CD4-positive, alpha-beta T cell treated with Interleukin-15 for 4 hours (primary cell): ENCODE measurements at places on chromosomes 11 and 22.

- no peak for DNase-seq
These were observed 24.1 kb downstream of the MS4A10 start for GRCh38 chr11:60809249-60809648.

- DNase-seq = no peak
These were observed 235.6 kb upstream of the ZC3H12C start for GRCh38 chr11:109857637-109858036.

- no peak for DNase-seq
These were observed 14.4 kb downstream of the BCL9L start for GRCh38 chr11:118911113-118911879.

DNA sequence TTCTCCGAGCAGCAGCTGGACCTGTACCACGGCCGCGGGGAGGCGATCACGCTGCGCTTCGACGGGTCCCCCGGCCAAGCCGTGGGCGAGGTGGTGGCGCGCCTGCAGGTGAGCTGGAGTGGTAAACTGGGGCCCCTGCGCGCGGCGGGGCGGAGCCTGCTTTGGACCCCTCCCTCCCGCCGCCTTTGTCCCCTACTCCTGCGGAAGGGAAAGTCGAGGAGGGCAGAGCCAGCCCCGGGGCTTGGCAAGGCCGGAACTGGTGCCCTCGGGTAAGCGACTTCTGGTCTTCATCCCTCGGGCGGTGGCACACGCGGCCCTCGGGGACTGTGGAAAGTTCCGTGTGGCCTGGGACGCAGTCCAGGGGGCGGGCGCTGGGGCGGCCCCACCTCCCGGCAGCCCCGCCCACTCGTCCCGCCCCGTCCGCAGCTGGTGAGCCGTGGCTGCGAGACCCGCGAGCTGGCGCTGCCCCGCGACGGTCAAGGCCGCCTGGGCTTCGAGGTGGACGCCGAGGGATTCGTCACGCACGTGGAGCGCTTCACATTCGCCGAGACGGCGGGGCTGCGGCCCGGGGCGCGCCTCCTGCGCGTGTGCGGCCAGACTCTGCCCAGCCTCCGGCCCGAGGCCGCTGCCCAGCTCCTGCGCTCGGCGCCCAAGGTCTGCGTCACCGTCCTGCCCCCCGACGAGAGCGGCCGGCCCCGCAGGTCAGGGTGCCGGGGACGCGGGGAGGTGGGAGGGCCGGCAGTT lies 9.2 kb downstream of the SIPA1 start:
- DNase-seq = no peak

DNA sequence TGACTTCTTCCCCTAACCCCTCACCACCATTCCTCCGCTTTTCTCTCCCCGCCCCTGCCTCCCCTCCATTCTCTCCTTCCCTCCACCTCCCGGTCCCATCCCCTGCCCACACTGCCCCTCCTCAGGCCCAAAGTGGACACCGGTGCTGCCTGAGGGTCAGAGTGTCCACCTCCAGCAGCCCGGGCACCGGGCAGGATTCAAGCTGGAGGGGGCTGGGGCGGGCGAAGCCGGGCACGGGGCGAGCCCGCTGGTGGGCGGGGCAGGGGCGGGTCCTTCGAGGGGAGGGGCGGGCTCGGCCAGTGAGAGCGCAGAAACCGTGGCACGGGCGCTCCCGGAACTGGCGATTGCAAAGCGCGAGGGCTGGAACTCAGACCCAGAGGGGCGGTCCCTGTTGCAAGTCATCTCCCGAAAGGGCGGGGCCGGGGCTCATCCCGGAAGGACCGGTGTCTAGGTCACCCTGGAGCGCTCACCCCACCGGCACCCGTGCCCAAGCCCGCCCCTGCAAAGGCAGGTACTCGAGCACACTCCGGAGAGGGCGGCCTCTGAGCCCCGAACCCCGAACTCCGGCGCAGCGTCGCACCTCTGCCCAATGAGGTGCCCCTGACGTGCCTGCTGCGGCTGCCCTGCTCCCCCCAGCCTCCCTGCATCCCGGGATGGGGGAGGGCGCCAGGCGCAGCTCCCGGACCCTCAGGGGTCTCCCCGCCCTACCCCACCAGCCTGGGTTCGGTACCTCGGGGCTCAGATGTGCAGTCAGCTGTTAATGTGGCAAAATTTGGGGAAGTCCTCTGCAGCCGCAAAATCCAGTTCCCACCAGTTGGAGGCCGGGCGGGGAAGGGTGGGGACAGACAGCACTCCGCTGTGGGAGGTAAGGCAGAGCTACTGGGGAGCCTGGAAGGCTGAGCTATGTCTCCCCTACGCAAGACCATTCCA lies 16.5 kb upstream of the CDKN1C start:
- peak; percentile 92 for DNase-seq

GRCh38 chr22:42473484-42474193 lies 41.4 kb upstream of the NFAM1 start:
- peak; percentile 35 for DNase-seq

DNA sequence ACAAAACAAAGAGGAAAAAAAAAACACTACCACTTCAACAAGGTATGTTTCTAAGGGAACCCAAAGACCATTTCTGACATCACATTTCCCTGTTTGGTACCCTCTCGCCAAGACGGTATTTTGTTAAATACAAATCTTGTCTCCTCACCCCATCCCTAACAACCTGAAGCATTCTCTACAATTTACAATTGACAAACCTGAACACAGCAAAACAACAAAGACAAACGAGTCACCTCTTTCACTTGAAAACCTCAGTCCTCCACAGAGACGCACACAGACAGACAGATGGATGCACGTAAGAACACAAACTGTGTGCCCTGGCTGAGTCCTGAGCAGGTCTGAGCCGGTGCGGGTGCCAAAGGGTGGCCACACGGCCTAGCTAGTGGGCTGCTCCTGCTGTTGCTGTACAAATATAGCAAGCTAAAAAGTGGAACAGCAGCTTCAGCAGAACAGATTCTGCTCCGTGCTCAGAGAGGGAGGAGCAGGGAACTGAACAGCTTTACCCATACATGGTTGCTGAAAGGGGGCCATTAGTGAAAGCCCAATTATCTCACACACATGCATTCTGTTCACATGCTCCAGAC lies 28.5 kb downstream of the CELF1 start:
- no peak for DNase-seq

GRCh38 chr11:33323421-33323820 lies 66.2 kb downstream of the HIPK3 start:
- no peak for DNase-seq

- no peak for DNase-seq
These were observed 190.9 kb downstream of the CADM1 start for GRCh38 chr11:115313224-115313838.

GRCh38 chr22:19942157-19943081 lies 801 bp upstream of the TXNRD2 start:
- DNase-seq = no peak

DNA sequence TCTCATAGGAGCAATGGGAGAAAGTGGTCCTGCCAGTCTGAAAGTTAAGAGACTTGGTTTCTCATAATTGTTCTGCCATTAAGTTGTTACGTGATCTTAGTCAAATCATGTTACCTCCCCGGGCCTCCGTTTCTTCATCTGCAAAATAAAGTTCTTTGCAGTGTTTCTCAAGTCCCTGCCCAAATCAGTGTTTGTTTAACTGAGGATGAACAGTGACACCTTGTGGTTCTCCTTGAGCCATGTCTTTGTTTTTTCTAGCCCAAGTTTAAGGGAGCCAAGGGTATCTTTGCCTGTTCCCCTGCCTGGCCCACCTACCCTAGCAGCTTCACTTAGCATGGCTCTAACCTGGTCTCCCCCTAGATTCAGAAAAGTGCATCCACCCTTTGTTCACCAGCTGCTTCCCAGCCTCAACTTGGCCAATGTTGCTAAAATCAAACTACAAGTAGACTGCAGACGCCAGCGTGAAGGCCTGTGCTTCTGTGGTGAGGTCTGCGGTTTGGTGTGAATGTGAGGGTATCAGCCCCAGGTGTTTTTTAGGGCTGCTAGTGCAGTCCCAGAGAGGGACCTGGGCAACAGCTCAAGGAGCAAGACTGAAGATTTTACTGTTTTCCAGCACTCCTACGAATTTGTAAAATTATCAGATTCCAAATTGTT lies 35.5 kb downstream of the FZD4 start:
- DNase-seq = no peak

DNA sequence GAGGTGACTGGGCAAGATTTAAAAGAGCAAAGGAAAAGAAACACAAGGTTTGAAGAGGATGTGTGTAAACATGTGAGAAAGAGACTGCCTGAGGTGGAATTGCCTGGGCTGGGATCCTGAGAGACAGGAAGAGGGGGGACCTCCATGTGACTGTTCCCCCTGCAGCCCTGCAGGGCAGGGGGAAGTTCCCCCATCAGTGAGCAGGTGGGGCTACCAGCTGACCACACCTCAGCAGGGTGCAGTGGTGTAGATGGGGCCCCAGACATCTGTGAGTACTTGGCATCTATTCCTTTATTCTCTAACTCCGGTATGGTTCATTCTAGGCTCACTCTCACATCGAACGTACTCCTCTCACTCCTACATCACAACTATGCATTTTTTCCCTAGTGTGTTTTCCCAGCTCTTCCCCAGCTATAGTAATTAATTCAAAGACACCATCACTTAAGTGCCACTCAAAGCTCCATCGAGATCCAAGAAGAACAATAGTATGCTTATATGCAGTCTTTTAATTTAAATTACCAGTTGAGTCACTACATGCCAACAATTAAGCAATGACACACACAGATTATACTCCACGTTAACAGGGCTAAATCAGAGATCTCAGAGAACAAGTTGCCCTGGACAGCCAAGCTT lies 42.7 kb downstream of the LGR4 start:
- DNase-seq = no peak

- no peak for DNase-seq
These were observed 151.7 kb downstream of the SWAP70 start for GRCh38 chr11:9815486-9816136.

GRCh38 chr22:49763138-49763537 lies 64.5 kb downstream of the BRD1 start:
- DNase-seq = no peak

DNA sequence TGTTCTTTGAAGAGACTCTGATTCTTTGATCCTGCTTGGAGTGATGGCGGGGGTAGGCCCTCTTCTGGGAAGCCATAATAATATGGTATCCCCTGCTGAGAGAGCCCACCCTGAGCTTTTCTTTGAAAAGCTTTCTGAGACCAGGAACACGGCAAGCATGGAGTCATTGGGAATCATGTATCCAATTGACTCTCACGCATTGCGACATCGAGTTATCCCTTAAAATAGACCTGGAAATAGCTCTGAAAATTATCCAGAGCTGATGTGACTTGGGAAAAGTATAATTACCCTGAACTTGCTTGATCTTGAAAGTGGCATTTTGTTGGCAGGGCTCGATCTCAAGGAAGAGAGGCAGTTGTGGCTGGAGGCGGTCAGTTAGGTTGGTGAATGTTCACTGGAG lies 36.8 kb upstream of the MPEG1 start:
- no peak for DNase-seq

DNA sequence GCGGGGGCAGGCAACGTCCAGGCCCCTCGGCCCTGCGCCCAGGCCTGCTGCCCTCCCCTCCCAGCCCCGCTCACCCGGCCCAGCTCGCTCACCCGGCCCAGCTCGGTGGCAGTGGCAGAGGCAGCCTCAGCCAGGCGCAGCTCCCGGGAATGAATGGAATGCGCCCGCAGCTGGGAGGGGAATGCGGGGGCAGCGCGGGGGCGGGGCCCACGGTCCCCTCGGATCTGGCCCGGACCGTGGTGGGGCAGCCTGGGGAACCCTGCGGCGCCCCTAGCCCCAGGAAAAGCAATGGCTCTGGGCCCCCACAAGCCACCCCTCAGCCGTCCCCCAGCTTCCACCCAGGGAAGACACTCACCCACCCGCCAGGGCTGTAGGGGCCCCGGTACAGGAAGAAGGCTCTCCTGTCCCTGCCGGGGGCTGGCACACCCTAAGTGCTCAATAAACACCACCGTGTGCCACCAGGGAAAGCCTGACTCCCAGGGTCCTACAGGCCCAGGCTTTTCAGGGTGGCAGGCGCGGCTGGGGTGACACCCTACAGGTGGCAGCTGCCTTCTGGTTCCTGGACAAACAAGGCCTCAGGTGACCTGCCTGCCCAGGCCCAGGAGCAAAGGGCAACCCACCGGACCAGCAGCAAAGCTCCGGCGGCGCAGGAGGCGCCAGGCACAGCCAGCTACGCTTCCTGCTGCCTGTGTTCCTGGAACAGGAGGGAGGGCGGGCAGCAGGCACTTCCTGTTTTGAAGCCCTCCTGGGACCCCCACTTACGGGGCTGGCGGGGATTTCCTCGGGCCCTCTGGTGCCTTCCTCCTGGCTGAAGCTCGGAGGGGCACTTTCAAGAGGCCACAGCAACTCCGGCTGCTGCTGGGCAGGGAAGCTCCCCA lies 13.8 kb downstream of the PLXNB2 start:
- DNase-seq = no peak

GRCh38 chr22:22199634-22200033 lies 45.0 kb upstream of the VPREB1 start:
- DNase-seq = no peak

DNA sequence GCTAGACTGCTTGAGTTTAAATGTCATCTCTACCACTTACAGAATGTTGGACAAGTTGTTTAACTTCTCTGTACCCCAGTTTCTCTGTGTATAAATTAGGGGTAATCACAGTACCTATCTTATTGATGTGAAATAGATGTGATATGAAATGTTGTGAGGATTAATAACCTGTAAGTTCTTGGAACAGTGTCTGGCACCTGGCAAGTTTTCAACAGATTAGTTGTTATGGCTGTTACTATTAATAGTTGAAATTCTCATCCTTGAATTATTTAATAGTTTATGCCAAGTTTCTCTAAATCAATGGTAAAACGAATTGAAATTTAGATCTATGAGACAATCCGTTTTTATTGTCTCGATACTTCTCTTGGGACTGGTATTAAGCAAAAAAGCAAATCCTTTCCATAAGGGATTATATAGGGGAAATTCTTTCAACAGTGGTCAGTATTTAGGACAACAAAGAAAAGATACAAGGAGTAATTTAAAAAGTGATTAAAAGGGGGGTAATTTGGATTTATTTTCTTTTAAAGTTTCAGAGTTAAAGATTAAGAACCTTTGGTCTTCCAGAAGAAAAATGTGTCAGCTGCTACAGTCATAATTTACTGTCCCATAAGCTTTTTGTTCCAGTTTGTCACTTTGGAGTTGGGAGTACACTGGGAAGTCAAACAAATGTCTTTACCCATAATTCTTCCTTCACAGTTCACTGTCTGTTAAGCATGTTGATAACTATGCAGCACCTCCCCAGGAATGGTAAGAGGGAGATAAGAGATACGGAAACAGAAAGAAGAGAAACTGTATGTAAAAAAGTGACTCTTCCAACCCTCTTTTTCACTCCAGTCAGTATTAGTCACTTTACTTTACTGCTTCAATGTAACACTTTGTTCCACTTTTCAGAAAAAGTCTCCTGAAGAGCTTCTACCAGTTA lies 13.2 kb downstream of the PDE3B start:
- no peak for DNase-seq
